ENCODE measurements at places on chromosomes 1 and 21. TPM values are rescaled to one million over a fixed set of nuclear protein-coding genes. Genes with fewer than 3 reads are reported as not detected.

GRCh38 chr1:53603431-53603830, 135.5 kb downstream of the GLIS1 start:
- DNase-seq = no peak

DNA sequence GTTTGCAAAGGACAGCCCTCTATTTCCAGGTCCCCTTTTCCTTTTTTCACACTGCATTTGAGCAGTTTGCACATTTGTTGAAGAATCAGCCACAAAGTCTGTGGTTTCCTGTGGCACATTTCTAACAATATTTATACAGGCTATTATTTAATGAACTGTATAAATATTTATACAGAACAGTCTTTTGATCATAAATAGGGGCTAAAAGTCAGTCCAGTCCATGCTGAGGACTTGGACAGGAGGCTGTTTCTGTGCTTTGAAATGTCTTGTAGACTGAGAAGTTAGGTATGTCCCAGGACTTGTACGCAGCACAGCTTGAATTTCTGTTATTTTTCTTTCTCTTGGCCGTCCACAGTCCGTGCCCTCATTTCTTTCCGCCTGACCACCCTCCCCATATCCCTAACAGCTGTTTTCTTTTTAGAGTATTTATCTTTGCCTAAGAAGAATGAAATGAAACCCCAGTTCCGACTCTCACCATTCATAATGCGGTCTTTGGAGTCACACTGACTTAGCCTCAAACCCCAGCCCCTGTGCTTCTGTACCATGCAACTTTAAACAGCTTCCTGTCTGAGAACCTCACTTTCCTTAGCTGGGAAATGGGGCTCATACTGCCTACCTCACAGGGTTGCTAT, 19.7 kb downstream of the FGGY start:
- peak; percentile 68 for DNase-seq

- peak; percentile 13 for DNase-seq
Observed at GRCh38 chr1:218557731-218558130, 212.6 kb downstream of the TGFB2 start.

DNA sequence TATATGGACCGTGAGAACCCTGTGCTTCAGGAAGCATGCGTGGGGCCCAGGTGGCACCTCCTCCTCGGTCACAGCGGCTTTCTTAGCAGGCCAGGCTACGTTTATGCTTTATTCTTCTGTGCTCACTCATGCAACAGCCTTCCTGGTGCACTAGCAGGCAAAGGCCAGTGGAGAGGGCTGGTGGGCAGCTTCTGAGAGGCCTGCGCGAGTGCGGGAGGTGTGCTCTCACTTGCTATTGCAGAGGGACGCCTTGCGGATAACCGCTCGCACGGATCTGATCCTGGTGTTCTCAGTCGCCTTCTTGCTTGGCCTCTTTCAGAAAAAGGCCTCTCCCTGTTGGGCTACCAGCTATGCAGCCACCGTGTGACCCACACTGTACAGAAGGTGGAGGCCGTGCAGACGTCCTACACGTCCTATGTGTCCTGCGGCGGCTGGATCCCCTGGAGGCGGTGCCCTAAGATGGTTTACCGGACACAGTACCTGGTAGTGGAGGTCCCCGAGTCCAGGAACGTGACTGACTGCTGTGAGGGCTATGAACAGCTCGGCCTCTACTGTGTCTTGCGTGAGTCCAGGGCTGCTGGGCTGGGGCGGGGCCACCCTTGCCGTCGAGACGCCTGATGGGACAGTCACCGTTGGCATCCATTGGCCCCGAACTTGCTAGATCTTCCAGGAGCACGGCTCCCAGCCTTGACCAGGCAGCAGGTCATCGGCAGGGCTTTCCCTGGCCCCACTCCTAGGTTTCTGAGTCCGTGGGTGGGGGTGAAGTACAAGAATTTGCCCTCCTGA, 4.8 kb downstream of the UMODL1 start:
- DNase-seq = no peak

The PGLYRP3 gene
- polyA plus RNA-seq = not detected

GRCh38 chr1:101846820-101847219, 149.9 kb downstream of the OLFM3 start:
- DNase-seq = peak; percentile 50

GRCh38 chr1:172002725-172003345, 161.5 kb downstream of the DNM3 start:
- DNase-seq = peak; percentile 52

- DNase-seq = no peak
Observed at GRCh38 chr21:42493109-42494060, 2.6 kb downstream of the RSPH1 start.

GRCh38 chr1:9717193-9718005, 65.9 kb downstream of the PIK3CD start:
- peak; percentile 79 for DNase-seq

GRCh38 chr1:223731133-223731770, 18.9 kb downstream of the CAPN2 start:
- DNase-seq = no peak

GRCh38 chr1:219639876-219640577, 27.1 kb upstream of the ZC3H11B start:
- no peak for DNase-seq
